ENCODE measurements at places on chromosomes 5 and 9. TPM values are rescaled to one million over a fixed set of nuclear protein-coding genes. Genes with fewer than 3 reads are reported as not detected.

Gene LECT2
- total RNA-seq, result not detected

Gene SPINK7
- total RNA-seq, result not detected

Gene DBH
- not detected for total RNA-seq

Gene SV2C
- total RNA-seq, result not detected

Gene ARL14EPL
- not detected for total RNA-seq

Gene NEURL1B
- total RNA-seq, result 2.6 TPM

Gene PDE4D
- 11.4 TPM for total RNA-seq

Gene ENTREP1
- total RNA-seq, result under 0.01 TPM

Gene MYMK
- not detected for total RNA-seq

Gene SHC3
- 61.4 TPM for total RNA-seq

Gene CRB2
- not detected for total RNA-seq
